ENCODE measurements at places on chromosomes 16 and 17.

GRCh38 chr16:67372664-67373063 lies 20.6 kb downstream of the TPPP3 start:
- DNase-seq = no peak

- DNase-seq = no peak
These were observed 51.4 kb downstream of the HS3ST3A1 start for GRCh38 chr17:13550291-13550690.

DNA sequence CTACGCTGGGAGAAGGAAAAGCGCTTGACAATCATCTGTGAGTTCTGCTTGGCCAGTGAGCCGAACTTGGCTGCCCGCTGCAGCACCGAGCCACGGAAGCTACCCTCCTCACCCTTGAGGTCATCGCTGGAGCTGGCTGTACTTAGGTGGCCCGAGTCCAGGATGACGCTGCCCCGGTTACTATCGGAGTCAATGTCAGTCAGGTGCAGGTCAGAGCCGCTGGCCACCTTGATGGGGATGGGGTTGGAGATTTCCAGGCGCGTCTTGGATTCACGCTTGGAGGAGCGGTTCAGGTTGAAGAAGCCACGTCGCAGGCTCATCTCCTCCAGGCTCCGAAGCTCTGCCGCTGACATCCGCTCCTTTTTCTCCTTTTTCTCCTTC lies 13.7 kb downstream of the MYO18A start:
- DNase-seq = no peak

GRCh38 chr17:5410594-5411272 lies 8.7 kb downstream of the NUP88 start:
- DNase-seq = no peak

DNA sequence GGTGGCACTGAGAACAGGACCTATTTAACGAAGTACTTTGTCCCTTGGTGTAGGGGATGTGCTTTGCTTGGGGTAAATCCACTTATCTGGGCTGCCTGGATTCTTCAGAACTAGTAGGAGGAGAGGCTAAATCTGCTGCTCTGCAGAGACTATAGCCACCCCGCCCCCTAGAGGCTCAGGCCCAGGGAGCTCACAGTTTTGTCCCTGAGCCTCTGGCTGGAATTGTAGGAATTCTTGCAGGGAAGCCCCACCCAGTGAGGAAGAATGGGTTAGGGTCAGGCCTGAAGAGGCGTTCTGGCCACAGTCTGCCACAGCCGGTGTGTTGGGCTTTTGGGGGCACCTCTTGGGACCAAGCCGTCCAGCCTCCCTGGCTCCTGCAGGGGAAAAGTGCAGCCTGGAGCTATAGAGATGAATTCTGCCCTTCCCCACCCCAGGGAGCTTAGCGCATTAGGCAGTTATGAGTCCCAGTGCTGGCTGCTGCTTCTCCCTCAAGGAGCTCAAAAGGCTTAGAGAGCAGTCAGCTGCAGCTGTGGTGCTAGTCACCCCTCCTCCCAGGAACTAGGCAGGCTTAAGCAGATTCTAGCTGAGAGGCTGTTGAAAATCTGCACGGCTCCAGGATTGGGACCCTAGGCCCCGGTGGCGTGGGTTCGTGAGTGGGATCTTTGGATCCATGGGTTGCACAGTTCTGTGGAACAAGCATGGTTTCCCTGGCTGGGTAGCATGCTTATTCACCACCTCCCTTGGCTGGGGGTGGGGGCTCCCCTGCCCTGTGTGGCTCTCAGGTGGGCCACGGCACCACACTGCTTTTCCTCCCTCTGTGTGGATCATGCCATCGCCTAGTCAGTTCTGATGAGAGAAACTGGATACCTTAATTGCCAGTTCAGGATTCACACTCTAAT lies 237.4 kb upstream of the TOM1L1 start:
- DNase-seq = no peak
